ENCODE measurements at places on chromosomes 13 and 19.

DNA sequence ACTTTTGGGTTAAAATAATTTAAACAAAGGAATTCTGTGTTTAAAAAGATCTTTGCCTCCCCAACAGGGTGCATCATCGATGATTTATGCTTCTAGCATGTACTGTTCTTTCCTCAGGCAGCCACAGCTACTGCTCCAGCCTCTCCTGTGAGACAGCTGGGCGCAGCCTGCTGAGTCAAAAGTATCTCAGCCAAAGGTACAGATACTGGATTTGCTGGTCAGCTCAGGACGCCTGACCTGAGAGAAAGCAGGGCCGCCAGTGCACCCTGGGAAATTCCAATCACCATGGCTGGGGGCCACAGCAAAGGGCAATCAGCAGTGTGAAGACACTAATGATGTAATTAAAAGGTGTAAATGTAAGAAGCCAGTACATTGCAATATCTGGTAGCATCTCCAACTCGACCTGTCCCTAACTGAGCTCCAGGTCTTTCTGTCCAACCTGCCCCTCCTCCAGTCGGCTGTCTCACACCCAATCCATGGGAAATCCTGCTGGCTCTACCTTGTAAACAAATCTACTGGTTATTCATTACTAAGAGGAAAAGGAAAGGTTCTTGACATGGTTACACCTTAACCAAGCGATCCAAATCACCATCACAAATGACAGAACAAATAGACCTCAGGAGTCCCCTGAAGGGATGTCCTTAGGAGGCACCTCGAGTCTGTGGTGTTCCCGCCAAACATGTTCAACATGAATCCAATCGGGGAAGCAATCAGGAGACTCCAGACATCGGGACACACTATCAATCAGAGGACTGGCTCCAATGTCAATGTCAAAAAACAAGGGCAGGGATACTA, 7.3 kb downstream of the OPA3 start:
- DNase-seq = no peak

GRCh38 chr19:16338470-16339360, 14.1 kb downstream of the KLF2 start:
- DNase-seq = no peak

- no peak for DNase-seq
Observed at GRCh38 chr13:77774181-77774580, 76.7 kb downstream of the SLAIN1 start.

- no peak for DNase-seq
Observed at GRCh38 chr19:8075158-8076074, 22.9 kb downstream of the CCL25 start.

DNA sequence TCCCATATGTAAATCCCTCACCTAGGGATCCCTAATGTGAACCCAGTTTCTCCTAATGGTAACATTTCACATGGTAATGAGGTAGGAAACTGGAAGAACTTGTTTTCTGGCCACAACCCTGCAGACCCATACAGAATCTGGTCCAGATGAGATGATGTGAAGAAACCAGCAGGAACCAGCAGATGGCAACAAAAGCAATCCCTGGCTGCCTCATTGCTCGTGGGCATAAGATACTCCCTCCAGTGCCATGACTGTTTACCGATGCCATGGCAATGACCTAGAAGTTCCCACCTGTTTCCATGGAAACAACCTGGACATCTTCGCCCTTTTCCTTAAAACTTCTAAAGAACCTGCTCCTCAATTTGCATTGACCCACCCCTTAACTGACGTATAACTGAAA, 1.4 kb upstream of the CD209 start:
- peak; percentile 59 for DNase-seq

DNA sequence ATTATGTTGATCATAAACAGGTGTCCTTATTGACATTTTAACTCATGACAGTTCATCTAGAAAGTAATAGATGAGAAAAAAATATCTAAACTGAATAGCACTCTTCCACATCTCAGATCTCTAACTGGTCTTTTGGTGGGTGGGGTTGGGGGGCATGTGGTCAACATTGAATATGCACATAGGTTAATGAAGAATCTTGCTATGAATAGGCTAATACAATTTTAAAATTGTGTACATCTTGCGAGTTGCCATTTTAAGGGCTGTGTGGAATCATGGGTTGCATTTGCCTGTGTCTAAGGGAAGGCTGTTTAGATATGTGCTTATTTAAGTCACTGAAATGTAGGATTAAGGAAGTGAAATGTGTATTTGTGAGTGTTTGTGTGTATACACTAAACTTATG, 346.0 kb downstream of the ITGBL1 start:
- no peak for DNase-seq

GRCh38 chr13:42384265-42384664, 112.3 kb downstream of the AKAP11 start:
- DNase-seq = no peak

- DNase-seq = no peak
Observed at GRCh38 chr13:29805994-29806979, 44.1 kb downstream of the UBL3 start.

- no peak for DNase-seq
Observed at GRCh38 chr13:32010136-32010535, 21.4 kb upstream of the FRY start.

DNA sequence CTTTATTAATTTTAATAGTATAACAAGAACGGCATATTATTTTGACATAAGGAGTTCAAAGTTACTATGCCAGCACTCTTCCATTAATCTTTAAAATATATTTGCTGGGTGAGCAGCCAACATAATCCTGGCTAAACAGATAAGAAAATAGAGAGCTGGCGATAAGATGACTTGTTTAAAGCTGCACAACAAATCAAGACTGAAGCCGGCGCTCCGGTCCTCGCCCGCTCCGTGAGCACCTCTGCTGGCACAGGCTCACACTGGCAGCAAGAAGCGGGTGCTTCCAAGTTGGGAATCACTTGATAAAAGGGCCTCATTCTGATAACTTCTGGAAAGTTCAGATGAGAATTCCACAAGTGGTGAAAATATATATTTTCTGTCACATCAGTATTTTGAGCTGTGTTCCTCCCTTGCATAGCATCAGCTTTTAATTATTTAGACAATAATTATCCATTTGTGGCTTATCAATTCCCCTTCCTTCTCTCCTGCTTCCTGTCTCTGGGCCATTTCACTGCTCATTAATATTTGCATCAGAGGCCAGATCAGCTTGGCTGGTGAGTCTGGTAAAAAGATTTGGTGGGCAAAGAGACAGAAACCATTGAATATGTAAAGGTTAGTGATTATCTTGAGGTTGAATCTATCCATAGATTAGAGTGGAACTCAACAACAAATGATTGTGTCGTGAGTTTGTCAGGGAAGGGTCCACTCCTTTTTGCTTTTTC, 205.3 kb downstream of the MZT1 start:
- no peak for DNase-seq

DNA sequence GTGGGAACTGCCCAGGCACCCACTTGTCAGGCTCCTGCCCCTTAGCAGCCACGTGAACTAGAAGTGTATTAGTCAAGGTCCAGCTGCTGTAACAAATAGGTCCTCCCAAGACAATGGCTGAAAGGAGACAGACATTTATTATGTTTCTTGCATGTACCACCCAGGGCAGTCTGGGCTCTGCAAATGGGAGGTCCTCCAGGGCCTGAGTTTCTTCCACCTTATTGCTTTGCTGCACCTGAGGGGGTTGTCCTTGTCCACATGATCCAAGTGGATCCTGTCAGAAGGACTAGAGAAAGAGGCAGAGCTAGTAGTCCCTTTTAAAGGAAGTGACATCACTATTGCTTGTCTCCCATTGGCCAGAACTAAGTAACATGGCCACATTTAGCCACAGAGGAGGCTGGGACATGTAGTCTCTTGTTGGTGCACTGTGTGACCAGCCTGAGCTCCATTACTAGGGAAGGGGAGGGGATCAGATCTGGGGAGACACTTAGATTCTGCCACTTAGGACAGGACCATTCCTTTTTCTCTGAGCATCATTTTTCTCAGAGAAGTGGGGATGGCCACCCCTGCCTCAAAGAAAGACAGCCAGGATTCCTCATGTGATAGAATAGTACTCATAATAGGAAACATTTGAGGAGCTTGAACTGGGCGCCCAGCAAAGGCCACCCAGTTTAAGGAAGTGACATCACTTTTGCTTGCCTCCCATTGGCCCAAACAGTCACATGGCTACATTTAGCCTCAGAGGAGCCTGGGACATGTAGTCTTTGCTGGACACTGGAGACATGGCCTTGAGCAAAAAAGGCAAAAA, 15.1 kb downstream of the CC2D1A start:
- peak; percentile 84 for DNase-seq

DNA sequence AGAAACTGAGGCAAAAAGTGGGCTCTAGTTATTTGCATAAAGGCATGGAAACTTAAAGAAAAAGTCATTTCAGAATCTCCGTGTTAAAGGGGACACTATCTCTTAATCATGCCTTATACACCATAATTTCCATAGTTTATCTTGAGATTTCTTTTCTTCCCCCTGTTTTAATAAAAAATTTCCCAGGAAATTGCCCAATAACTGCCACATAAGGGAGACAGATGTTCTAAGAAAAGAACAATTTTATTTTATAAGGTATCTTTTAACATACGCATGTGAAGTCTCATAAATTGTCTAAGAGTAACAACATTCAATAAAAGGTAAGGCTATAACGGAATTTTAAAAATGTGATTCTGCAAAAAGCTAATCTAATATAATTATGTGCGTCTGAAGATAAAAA, 371.3 kb downstream of the IRS2 start:
- no peak for DNase-seq

GRCh38 chr19:2589441-2589840, 113.1 kb downstream of the GNG7 start:
- no peak for DNase-seq

DNA sequence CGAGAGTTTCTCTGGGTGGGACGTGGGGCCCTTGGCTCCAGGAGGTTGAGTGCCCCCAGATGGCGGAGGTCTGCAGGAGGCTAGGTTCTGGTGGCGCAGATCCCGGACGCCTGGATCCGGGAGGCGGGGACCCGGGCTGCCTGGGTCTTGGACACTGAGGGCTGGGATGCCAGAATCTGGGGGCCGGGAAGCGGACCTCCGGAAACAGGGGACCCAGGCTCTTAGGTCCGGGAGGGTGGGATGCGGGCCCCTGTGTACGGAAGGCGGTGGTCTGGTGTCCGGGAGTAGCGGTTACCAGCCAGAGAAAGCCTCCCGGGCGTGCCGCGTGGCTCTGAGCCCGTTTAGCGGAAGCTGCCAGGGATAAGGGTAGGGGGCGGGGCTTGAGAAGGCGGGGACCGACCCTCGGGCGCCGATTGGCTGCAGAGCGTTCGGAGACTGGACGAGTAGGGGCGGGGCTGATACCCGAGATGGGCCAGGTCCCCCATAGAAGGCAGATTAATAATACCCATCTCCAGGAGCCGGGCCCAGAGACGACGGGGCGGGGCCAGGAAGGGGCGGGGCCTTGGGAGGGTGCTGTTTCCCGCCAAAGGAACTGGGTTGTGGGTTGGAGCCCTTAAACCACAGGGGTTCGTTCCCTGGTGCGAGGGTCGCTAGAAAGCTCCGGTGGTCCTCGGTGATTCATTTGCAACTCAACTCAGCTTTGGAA, at the start of gene SLC1A5:
Gene SLC1A5 (minus strand): TSS at position 333 of the 706 bp plus-strand sequence. CDS start 629 bp downstream, outside the sequence.
- DNase-seq = peak; percentile 96

DNA sequence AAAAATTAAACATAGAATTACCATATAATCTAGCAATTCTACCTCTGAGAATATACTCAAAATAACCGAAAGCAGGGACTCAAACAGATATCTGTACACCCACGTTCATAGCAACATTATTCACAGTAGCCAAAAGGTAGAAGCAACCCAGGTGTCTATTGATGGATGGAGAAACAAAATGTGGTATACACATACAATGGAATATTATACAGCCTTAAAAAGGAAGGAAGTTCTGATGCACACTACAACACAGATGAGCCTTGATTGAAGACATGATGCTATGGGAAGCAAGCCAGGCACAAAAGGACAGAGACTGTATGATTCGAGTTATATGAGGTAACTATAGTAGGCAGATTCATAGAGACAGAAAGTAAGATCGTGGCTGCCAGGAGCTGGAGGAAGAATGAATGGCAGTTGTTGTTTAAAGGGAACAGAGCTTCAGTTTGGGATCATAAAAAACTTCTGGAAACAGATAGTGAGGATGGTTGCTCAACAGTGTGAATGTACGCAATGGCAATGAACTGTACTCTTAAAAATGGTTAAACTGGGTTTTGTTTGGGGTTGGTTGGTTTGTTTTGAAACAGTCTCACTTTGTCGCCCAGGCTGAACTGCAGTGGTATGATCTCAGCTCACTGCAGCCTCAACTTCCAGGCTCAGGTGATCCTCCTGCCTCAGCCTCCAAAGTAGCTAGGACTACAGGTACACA, 47.5 kb downstream of the ZIC5 start:
- DNase-seq = peak; percentile 19

DNA sequence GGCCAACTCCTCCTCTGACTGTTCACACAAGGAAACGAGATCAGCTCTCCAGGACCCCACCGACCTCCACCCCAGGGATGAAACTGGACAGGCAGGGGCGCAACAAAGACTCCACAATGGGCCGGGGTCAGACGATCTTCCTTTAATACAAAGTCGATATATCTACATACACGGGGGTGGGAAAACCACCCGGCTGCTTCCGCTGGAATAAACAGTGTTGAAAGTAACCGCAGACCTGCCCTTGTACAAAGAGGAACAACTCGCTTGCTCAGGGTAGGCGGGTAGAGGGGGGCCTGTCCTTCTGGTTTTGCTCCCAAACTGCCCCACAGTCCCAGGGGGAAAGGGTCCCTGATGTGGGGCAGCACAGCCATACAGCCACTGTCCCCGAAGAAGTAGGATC, 135.2 kb downstream of the PTPRS start:
- DNase-seq = no peak

DNA sequence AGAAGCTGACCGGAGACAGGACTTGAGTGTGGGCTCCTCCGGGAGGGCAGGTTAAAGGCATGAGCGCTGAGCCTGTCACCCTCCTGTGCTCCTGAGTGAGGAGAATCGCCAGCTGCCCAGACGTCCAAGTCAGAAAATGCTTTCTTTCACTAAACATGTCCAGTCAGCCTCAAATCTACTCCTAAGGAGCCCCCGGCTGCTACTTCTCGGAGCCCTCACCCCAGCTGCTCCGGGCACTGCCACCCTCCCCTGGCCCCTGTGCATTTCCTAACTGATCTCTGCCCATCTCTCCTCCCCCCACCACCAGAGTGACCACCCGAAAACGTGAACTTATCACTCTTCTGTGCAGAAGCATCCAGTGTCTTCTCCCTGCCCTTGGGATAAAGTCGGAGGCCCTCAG, 277.5 kb upstream of the SOX1 start:
- no peak for DNase-seq

Data from SK-MEL-5 (cell line).